Cardiac fibroblast (primary cell): ENCODE measurements at places on chromosomes 4 and X.

DNA sequence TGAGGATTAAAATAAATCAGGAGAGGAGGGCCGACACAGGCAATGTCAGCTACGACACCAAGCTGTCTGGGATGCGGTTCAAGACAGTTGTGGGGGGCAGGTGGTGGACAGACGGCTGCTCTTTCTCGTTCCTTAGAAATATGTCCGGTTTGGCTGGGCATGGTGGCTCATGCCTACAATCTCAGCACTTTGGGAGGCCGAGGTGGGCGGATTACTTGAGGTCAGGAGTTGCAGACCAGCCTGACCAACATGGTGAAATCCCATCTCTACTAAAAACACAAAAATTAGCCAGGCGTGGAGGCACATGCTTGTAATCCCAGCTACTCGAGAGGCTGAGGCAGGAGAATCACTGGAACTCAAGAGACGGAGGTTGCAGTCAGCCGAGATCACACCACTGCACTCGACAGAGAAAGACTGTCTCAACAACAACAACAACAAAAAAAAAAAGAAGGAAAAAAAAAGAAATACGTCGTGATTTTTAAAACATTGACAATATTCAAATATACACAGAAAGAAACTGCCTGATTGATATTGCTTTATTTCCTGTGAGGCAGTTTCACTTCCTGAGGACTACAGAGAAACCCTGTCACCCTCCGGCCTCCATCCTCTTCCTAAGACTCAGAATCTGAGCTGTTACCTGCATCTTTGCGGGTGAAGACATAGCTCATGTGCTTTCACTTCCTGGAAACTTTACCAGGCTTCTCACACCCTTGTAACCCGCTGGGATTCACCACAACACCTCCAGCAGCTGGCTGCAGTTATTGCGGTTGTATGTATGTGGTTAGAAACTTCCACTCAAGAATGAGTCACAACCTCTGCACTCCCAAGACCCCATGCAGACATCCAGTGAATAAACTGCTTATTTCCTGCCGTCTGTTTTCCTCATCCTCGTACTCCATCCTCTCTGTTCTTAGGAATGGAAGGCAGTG lies 63.8 kb upstream of the STS start:
- peak; percentile 89 for DNase-seq

DNA sequence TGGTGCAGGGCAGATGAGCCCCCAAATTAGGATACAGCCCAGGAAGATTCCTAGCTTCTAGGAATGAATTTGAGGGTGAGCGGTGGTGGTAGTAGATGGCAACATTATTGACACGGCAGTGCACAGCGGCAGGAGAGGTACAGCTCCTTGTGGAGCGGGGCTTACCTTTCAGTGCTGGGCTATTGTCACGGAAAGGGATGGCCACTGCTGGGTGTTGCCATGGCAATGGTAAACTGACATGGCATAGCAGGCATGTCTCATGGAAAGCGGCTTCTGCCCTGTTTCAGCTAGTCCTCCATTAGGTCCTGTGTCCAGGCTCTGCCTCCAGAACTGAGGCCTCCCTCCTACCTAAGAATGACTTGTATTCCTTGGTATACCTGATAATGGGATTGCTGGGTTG lies 81.8 kb upstream of the WDR1 start:
- DNase-seq: no peak

- no peak for DNase-seq
These were observed 20.2 kb downstream of the SETD7 start for GRCh38 chr4:139535871-139536234.

DNA sequence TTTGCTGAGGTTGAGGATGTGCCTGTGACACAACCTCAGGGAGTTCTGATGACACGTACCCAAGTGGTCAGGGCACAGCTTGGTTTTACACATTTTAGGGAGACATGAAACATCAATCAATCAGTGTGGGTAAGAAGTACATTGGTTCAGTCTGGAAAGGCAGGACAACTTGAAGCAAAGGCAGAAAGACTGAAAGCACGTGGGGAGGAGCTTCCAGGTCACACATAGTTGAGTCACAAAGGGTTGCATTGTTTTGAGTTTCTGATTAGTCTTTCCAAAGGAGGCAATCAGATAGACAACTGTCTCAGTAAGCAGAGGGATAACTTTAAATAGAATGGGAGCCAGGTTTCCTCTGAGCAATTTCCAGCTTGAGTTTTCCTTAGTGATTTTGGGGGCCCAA lies 1910.0 kb upstream of the AGA start:
- DNase-seq: no peak

DNA sequence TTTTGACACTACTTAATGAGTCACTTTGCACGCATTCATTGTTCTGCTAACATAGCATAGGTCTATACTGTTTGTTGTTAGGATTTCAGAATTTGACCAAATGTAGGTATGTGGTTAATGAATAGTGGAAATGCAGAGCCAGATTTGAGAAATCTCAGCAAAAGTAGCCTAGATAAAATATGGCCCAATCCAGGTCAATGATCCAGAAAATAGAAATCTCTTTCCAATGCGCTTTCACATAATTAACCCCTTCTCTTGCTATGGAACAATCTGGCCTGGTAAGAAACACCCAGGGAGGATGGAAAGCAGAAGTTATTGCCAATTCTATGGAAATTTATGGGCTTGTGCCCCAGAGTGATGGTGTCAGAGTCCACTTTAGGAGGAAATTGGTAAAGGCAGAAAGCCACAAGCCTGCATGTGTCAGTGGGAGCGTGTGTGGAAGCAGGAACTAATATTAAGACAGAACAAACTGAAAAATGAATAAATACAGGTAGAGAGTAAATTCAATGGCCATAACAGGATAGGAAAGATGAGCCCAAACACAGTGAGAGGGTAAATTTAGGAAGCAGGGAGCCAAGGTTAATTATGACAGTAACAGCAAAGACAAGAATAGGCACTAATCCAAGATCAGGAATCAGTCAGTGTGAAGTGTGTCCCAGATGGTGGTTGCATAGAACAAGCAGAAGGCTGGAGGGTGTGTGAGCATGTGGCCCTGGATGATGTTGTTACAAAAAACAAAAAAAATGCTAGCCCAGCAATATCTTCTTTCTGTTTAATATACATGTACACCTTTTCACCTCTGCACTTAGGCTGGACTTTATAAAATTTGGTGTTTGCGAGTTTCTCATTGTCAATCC lies 102.9 kb downstream of the SYTL5 start:
- no peak for DNase-seq

GRCh38 chr4:95701500-95702170 lies 138.3 kb upstream of the PDHA2 start:
- peak; percentile 95 for DNase-seq

- DNase-seq: no peak
These were observed 145.9 kb upstream of the GNPDA2 start for GRCh38 chr4:44872246-44872645.

- peak; percentile 86 for DNase-seq
These were observed 237.8 kb upstream of the PGRMC2 start for GRCh38 chr4:128525387-128525786.

DNA sequence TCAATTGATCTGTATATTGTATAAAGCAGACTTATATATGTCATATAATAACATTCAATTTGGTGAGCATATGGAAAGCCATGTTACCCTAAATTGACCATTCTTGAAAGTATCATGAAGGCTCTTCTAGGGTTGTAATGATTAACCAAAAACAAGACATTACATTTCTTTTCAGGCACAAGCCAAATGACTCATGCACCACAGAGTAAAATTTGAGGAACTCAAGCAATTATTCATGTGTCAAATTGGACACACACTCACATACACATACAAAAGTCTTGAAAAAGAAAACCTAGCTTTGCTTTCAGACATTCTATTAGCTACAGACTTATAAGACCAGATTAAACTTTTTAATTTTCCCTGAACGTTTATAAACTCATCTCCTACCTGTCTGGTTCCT lies 146.5 kb upstream of the PCDH18 start:
- peak; percentile 64 for DNase-seq

GRCh38 chr4:77146186-77147078 lies 10.6 kb upstream of the CCNG2 start:
- no peak for DNase-seq

DNA sequence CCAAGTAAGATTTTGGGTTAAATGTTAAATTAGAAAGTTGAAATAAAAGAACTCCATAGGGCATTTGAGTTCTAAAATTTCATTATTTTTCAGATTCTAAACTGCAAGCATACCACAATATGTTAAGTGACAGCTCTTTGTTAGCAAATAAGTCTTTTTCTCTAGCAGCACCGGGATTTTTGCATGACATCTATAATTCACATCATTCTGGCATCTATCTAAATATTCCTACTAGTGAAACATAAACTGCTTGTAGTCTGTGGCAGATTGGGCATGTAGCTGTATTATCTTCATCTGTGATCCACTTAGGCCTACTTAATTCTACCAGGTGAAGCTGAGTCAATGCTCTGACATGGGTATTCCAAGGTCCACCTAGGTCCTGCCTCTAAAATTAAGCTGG lies 32.1 kb upstream of the KLHL13 start:
- DNase-seq: no peak

GRCh38 chrX:70970482-70970995 lies 39.6 kb upstream of the SLC7A3 start:
- peak; percentile 31 for DNase-seq

GRCh38 chrX:49761481-49761880 lies 65.7 kb upstream of the PAGE1 start:
- peak; percentile 12 for DNase-seq

DNA sequence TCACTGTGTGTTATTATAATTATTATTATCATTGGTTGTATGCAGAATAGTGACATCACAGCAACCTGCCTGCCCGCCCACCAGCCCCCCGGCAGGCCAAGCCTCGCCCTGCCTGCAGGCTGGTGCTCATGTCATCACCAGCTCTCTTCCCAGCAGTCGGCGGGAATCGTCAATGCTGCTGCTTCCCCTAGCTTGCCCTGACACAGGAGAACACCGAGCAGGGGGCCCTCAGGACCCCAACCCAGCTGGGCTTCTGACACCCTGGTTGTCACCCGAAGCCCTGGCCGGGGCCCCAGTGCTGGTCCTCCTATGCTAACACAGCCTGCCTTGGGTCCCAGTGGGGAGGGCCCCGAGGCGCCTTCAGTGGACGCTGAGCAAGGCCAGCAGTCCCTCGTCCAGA lies 100.6 kb downstream of the PPP2R2C start:
- DNase-seq: no peak

DNA sequence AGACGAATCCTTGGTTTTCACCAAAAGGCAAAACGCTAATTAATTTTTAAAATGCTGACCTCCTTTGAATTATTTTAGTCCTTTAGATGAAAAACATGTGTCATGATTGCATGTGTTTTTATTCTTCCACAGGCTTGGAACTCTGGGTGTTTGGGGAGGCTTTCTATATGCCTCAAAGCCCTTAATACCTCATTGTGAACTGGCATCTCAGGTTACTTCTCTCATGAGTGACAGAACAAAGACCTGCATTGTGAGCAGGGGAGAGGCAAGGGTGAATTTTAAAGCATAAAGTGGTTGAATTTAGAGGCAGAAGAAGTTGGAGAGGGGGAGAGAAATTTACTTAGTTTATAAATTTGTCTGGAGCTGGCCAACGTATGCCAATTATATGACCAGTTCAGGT lies 119.5 kb downstream of the ARSF start:
- DNase-seq: no peak

GRCh38 chr4:33966808-33967207 lies 2277.5 kb downstream of the ARAP2 start:
- DNase-seq: no peak

- no peak for DNase-seq
These were observed 7.5 kb upstream of the PTCHD1 start for GRCh38 chrX:23327104-23327503.

GRCh38 chrX:40144576-40144975 lies 46.8 kb upstream of the BCOR start:
- DNase-seq: no peak

- peak; percentile 19 for DNase-seq
These were observed 20.8 kb downstream of the RLIM start for GRCh38 chrX:74593593-74593992.
